ENCODE measurements at places on chromosomes 11 and 22. TPM values are rescaled to one million over a fixed set of nuclear protein-coding genes. Genes with fewer than 3 reads are reported as not detected.

- no peak overlapping the region for H3K4me3 ChIP-seq
- DNase-seq, result no peak
- H3K27ac ChIP-seq, result no peak overlapping the region
- H3K36me3 ChIP-seq, result no peaks in the 10 kb centered on the region
- peaks cover 6% of the 10 kb centered on the region for H3K4me1 ChIP-seq
- no peaks in the 10 kb centered on the region for H3K27me3 ChIP-seq
Measured at GRCh38 chr11:17898782-17899181, 114.1 kb downstream of the SERGEF start.

GRCh38 chr22:24559471-24559870, 3.7 kb downstream of the SNRPD3 start:
- H3K27me3 ChIP-seq, result no peaks in the 10 kb centered on the region
- peaks cover 24% of the 10 kb centered on the region for H3K4me1 ChIP-seq
- no peak overlapping the region for H3K4me3 ChIP-seq
- H3K36me3 ChIP-seq, result peaks cover 43% of the 10 kb centered on the region
- no peak for DNase-seq

- no peaks in the 10 kb centered on the region for H3K27me3 ChIP-seq
- H3K27ac ChIP-seq, result no peak overlapping the region
- no peak for DNase-seq
Measured at GRCh38 chr11:14713496-14714244, 70.1 kb downstream of the PDE3B start.

- no peak for DNase-seq
- H3K36me3 ChIP-seq, result no peaks in the 10 kb centered on the region
- H3K27me3 ChIP-seq, result peaks cover 2% of the 10 kb centered on the region
- H3K27ac ChIP-seq, result no peak overlapping the region
Measured at GRCh38 chr22:36884349-36885158, 23.7 kb downstream of the NCF4 start.

Gene WNT11
- 15.3 TPM for polyA plus RNA-seq

Gene KRTAP5-2
- polyA plus RNA-seq, result not detected

Gene PRODH
- 18.7 TPM for polyA plus RNA-seq

Gene TSGA10IP
- 0.09 TPM for polyA plus RNA-seq

Measured in muscle of leg (tissue), 16 donors.